Activated naive CD4-positive, alpha-beta T cell (primary cell): ENCODE measurements at places on chromosomes 2 and 18.

- no peak for DNase-seq
Measured at GRCh38 chr18:34283506-34283905, 58.8 kb upstream of the NOL4 start.

DNA sequence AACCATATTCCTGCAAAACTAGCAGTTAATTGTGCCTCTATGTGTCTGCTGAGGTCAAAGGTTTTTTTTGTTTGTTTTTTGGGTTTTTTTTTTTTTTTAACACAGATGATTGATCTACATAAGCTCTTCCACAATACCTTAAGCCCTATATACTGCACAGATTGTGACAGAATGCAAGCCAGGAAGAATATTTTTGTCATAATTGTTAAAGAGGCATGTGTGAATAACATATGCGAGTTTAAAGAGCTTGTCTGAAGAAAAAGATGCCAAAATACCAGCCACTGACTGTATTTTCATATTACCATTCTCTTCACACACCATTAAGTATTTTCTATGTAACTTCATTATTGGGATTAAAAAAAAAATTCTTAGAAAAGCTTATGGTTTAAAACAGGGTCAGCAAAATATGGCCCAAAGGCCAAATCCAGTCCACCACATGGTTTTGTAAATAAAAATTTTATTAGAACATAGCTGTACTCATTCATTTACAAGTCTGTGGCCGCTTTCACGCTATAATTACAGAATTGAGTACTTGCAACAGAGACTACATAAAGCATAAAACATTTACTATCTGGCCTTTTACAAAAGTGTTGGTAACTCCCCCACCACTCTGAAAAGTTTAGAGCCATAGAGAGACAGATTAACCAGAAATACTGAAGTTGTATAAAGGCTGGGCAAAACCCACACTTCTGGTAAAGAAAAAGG lies 89.9 kb downstream of the TRIP12 start:
- DNase-seq = no peak

- DNase-seq = no peak
Measured at GRCh38 chr18:50199921-50200320, 5.0 kb upstream of the MYO5B start.

- DNase-seq = no peak
Measured at GRCh38 chr18:11156978-11157377, 7.6 kb upstream of the PIEZO2 start.

- no peak for DNase-seq
Measured at GRCh38 chr2:18209934-18210639, 331.6 kb downstream of the KCNS3 start.

GRCh38 chr2:121220995-121221394 lies 64.0 kb downstream of the TFCP2L1 start:
- no peak for DNase-seq

GRCh38 chr2:19673213-19673791 lies 228.5 kb downstream of the TTC32 start:
- DNase-seq = no peak

GRCh38 chr2:151851761-151852160 lies 23.5 kb upstream of the ARL5A start:
- DNase-seq = no peak

- no peak for DNase-seq
Measured at GRCh38 chr2:167191588-167191987, 303.3 kb downstream of the XIRP2 start.

DNA sequence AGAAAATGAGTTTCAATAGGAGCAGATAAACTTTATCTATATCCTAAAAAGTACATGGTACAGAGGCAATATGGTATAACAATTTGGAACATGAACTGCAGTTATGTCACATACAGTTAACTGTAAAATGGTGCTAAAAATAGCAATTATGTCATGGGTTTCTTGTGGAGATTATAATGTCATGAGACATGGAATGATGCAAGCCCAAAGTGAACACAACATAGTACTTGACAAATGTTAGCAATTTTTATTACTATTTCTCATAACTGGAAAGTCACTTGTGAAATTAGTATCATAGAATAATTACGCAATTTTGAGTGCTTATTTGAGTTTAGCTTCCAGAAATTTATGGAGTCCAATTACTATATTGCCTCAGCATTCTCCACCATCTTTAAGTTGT lies 1263.4 kb downstream of the DSC3 start:
- DNase-seq = no peak
